ENCODE measurements at places on chromosomes 12 and 14.

- no peak for DNase-seq
These were observed 109.4 kb downstream of the DACT1 start for GRCh38 chr14:58747181-58747580.

DNA sequence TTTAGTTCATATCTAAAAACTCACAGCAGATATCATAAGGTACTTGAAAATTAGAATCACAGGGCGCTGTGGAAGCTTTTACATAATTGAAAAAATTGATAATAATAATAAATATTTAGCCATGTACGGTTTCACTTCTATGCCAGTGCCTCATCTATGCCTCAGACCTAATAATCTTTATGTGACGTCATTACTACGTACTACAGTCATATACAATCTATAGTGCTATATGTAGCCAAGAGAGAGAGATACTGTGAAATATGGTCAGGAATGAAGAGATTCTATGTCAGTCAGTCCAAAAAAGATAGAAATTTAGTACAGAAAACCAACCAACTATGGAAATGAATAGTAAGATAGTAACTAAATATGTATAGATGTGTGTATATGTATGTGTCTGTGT lies 1010.5 kb downstream of the NRXN3 start:
- DNase-seq = no peak

DNA sequence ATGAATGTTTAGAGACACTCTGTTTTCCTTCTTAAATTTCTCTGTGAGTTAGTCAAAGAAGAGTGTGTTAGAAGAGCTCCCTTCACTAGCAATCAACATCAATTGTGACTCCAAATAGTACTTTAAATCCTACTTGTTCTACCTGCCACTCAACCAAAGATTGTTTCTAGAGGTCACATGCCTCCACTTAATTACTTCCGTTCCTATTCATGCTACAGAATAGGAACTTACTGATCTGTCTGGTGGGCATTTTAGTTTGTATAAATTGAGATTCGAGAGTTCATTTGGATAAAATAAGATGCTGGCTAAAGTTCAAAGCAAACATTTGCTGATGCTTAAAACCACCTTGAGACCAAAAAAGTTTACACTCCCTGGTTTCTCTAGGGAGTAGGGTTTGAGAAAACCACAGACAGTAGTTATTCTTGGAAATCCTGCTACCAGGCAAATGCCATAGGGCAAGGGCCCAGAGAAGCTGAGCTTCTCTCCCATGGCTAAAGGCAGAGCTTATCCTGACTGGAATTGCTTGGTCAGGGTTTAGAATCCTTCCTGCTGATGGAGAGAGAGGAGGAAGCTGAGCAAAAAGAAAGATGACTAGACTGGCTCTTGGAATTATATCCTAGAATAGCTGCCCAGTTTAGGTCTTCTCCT lies 389.6 kb upstream of the ATP2B1 start:
- DNase-seq = peak; percentile 58

DNA sequence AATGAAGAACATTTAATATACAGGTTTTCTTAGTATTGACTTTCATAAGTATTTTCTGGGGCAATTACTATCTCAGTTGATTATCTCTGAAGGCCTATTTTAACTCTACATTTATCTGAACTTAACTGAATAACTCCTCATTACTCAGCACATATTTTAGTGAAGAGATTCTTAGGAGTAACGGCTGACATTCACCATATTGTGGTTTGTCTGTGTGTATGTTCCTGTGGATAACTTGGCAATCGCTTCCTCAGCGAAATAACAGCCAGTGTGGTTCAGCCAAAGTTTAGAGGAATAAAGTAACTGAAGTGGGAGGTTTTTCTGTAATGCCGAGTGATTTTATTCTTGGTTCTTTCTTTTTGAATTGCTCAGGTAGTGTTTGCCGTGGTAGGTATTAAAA lies 168.0 kb downstream of the RAD51B start:
- DNase-seq = no peak

DNA sequence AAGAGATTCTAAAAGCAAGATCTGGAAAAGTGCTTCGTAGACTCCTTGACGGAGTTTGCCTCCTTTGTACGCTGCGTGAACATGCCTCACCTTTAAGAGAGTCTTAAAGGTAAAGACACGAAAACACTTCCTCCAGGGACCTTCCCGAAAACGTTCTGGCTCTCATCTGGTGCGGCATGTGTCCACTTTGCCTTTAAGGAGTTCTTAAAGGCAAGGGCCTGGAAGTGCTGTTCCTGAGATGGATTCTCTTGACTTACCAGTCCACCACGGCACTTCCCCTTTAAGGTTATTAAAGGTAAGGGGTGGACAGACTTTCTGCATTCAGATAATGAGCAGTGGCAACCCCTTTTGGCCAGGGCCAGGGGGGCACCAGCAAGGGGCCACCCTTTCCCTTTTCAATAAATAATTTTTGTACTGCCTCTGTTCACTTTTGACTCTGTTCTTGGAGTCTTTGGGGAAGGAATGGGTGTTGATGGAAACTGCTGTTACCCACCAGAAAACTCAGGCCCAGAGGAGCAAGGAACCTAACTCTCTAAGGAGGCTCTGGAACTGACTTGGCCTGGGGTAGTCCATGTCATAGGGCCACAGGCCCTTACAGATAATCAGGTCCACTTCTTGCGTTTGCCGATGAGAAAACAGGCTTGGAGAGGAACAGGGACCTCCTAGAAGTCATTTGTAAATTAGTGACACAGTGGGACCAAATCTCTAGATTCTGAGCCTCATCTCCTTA lies 4.4 kb downstream of the REM2 start:
- DNase-seq = peak; percentile 90

GRCh38 chr12:94180558-94181296 lies 32.4 kb downstream of the PLXNC1 start:
- DNase-seq = no peak

GRCh38 chr14:105476831-105477659 lies 2.4 kb downstream of the CRIP2 start:
- DNase-seq = no peak

GRCh38 chr12:52667931-52668330 lies 12.3 kb downstream of the KRT1 start:
- DNase-seq = no peak

GRCh38 chr12:126362964-126363363 lies 1297.7 kb downstream of the AACS start:
- no peak for DNase-seq

DNA sequence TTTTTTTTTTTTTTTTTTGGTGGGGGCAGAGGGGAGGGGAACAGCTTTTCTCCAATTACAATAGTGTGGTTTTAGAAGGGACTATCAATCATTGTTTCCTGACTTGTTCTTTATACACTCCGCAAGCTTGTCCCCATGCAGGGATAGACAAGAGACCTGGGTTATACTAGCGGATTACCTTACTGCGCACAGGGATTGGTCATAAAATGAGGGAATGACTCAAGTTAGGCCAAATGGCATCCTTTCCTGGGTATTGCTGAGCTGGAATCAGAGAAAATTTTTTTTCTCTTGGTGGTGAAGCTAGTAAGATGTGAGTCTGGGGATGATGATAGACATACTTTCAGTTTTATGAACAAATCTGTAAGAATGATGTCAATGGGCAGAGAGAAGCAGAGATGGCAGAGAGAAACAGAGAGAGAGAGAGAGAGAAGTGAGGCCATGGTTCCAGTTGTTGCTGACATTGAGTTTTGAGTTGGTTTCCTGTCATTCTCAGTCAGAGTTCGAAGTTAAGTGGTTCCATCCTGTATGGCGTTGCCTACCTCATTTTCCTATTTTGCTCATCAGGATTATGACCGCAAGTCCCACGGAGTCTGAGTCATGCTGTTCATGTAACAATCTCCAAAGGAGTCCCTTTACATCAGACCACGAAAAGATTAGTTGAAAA lies 59.1 kb upstream of the OTOGL start:
- DNase-seq = no peak

GRCh38 chr14:81478446-81478845 lies 55.2 kb downstream of the SEL1L start:
- no peak for DNase-seq

- DNase-seq = no peak
These were observed 42.4 kb downstream of the MDM2 start for GRCh38 chr12:68850390-68850789.

GRCh38 chr12:104521731-104522130 lies 65.0 kb downstream of the CHST11 start:
- DNase-seq = no peak

- DNase-seq = no peak
These were observed 53.0 kb upstream of the FRS2 start for GRCh38 chr12:69417231-69417630.

Data from NCI-H1417 (cell line).